Natural killer cell (primary cell): ENCODE measurements at places on chromosomes 2 and 18. TPM values are rescaled to one million over a fixed set of nuclear protein-coding genes. Genes with fewer than 3 reads are reported as not detected.
A peak's percentile ranks its signal among the peaks of the same experiment; 100 is the strongest.

- DNase-seq = no peak
These were observed 47.5 kb downstream of the CHRNA1 start for GRCh38 chr2:174716785-174717184.

The HAUS1 gene
- total RNA-seq = 20.8 TPM

The APCDD1 gene
- total RNA-seq = not detected

DNA sequence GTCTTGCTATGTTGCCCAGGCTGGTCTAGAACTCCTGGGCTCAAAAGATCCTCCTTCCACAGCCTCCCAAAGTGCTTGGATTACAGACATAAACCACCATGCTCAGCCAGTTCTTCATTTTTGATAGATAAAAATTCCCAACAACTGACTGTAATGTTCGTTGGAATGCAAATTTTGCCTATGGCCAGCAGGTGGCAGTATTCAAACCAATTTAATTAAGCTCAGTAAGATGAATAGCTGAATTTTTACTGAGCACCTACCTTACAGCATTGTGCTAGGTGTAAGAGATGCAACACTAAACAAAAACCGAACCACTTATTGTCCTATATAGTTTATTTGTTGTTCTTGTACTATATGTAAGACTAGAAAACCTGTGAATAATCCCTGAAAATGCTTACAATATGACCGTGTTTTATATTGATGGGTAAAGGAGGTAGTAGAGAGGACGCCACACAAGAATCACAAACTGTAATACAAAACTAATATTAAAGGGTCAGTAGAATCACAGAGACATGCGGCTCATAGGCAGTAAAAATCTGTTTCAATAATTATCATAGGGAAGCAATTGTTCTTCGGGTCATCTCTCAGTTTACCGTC lies 8.2 kb upstream of the TMEM182 start:
- peak; percentile 64 for DNase-seq

The IL36B gene
- total RNA-seq = not detected

DNA sequence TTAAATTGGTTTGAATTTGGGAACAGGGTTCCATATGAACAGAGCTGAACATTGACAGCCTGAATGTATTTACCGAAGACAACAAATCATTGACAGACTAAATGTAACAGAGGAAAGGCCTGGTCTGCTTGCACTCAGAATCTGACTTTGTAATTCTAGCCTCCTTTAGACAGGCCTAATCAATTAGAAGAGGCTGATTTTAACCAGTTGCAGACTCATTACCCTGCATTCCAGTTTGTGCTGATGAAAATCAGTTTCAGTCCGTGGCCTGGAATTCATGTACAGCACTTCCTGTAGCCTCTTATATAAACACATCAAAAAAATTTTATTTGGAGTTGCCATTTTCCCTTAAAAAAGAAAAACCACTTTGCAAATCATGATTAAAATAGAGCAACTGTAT lies 93.1 kb upstream of the ZFP36L2 start:
- no peak for DNase-seq

The LINC00305 gene
- not detected for total RNA-seq

DNA sequence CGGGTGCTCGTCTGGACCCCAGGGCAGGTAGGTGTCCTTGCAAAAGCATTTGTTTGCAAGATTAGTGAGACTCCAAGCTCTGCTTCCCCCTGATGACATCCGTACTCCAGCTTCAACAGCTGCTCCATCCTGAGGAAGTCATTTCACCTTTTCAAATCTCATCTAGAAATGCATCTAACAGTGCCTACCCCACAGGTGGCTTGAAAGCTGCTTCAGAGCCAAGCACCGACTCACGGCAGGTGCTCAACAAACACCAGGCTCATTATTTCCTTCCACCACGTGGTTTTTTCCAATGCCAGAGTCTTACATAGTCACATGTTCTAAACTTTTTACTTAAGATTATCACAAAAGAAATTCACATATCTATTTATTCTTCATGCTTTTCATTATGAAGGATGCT lies 31.9 kb downstream of the CNGA3 start:
- DNase-seq = no peak

DNA sequence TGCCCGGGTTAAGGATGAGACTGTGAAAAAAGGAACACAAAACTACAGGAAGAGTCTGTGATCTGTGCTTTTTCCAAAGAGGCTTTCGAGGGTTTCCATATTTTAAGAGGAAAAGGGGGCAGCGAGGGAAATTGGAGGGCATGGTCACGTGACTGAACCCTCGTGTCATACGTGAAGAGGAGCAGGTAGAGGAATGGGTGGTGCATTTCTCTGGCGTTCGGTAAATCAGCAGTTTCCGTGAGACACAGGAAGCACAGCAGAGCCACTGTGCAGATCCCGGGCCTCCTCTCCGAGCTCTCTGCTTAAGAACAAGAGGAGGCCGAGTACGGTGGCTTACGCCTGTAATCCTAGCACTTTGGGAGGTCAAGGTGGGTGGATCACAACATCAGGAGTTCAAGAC lies 219.7 kb downstream of the NDUFA10 start:
- DNase-seq = no peak

The LMAN2L gene
- total RNA-seq = 5.9 TPM

DNA sequence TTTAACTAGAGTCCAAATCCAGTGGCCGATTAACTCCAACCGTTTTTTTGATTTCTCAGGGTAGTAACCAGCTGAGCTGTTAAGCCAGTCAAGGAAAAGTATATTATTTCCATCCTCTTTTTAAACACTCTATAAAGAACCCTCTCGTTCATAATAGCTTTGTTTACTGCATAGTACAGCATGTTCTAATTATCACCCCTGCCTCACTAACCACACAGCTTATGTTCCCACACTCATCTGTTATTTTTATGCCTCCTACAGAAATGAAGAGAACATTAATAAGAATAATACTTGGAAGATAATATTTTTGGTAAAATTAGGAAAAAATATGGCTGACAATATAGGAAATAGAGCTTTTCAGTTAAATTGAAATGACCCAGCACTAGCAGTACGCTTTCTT lies 2132.8 kb upstream of the CELF4 start:
- DNase-seq = no peak

The GCG gene
- not detected for total RNA-seq

- no peak for DNase-seq
These were observed 185.1 kb upstream of the CCDC68 start for GRCh38 chr18:55144193-55144930.
